ENCODE measurements at places on chromosomes 12 and 14. TPM values are rescaled to one million over a fixed set of nuclear protein-coding genes. Genes with fewer than 3 reads are reported as not detected.

FSCB gene
- not detected for total RNA-seq

STYK1 gene
- 4.8 TPM for total RNA-seq

PTGER2 gene
- 2.8 TPM for total RNA-seq

RAPGEF3 gene
- total RNA-seq: 9.7 TPM

CLEC4E gene
- not detected for total RNA-seq

CCDC196 gene
- total RNA-seq: not detected

TEX52 gene
- total RNA-seq: not detected

SMIM41 gene
- 0.17 TPM for total RNA-seq

ADGRD1 gene
- total RNA-seq: not detected

TRHDE gene
- 0.17 TPM for total RNA-seq

RPGRIP1 gene
- total RNA-seq: under 0.01 TPM

SLC6A13 gene
- 0.49 TPM for total RNA-seq

TRIP11 gene
- total RNA-seq: 38.8 TPM

SLCO1B1 gene
- not detected for total RNA-seq
